ENCODE measurements at places on chromosomes 16 and 17.

- DNase-seq: no peak
Measured at GRCh38 chr17:1532836-1533602, 16.6 kb upstream of the INPP5K start.

- DNase-seq: no peak
Measured at GRCh38 chr16:27576729-27577128, 26.8 kb downstream of the KATNIP start.

GRCh38 chr16:31532896-31533295 lies 5.2 kb downstream of the AHSP start:
- DNase-seq: no peak

- DNase-seq: no peak
Measured at GRCh38 chr16:10130538-10130937, 51.7 kb downstream of the GRIN2A start.

DNA sequence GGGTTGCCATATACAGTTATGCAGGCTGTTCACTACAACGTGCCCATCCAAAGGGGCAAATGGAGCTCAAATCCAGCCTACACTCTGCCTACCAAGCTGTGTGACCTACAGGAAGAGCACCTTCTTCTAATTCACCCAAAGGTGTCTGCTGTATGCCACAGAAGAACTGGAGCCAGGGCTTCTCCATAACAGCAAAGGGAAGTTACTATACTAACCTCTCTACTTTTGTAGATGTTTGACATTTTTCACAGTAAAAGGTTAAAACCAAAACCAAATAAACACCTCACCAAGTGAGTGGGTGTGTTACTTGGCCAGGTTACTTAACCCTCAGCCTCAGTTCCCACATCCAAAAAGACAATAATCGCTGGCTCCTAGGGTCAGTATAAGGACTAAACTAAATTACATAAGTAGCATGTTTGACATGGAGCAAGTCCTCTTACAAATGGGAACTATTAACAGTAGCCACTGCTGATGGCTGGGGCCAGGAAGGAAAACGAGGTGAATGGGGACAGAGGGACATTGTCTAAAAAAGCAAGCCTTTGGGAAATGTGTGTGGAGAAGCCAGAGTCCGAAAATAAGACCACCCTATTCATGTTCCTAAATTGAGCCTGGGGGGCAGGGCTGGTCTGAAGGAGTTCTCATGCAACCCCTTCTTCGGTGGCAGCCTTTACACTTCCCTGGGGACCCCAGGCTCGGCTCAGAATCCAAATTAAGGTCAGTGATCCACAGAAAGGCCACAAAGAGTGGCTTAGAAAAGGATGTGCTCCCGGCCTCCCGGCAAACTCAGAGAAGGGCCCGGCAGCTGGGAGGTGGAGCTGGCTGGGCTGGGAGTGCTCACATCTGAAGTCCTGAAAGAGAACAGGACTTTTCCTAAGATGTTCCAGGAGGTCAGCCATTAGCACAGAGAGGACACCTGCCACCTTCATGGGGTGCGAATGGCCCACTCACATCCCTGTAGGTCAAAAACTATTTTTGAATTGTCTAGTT lies 13.5 kb downstream of the CUEDC1 start:
- DNase-seq: no peak

DNA sequence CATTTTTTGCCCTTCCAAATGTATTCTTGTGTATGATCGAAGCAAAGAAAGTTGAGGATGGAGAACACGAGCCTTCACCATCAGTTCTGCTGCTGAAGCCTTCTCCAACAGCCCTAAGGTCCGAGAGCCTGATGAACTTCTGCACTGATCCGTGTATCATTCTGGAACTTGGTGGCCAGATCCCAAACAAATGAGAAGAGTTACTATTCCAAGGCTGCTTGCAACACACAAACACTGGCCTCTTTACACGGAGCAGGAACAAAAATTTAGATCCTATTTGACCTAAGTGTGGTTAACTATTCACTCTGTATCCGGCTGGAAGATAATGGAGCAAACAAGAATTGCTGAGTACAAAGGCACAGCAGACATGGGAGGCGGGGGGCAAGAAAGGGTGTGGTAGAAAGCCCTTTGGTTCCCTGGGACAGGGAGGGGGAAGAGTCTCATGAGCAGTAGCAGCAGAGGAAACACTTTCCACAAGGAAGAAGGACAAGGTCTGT lies 282.9 kb downstream of the SOX9 start:
- DNase-seq: no peak

DNA sequence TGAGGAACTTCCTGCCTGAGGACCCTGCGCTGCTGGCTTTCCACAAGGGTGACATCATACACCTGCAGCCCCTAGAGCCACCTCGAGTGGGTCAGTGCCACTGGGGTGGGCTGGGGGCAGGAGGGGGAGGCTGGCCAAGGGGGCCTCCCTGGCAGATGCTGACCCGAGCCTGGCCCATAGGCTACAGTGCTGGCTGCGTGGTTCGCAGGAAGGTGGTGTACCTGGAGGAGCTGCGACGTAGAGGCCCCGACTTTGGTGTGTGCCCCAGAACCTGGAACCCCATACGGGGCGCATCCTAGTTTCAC lies 26.7 kb upstream of the ALKBH5 start:
- no peak for DNase-seq

- DNase-seq: no peak
Measured at GRCh38 chr17:76171706-76172105, 30.7 kb upstream of the FOXJ1 start.

DNA sequence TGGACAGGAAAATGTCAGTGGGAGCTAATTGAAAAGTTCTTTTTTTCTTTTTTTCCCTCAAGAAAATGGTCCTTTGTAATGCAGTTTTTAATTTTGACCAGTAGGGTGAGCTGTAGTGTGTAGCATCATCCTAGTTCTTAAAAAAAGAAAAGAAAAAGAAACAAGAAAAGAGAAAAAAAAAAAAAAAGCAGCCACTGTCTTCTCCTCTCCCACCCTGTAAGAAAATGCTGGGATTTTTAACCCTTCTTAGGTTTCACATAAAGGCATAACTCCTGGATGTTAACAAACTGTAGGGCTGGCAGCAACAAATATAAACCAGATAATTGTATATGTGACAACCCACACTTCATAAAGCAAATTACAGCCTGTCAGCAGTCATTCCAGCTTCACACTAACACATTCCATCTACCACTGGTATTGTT lies 78.1 kb downstream of the SKAP1 start:
- DNase-seq: no peak

DNA sequence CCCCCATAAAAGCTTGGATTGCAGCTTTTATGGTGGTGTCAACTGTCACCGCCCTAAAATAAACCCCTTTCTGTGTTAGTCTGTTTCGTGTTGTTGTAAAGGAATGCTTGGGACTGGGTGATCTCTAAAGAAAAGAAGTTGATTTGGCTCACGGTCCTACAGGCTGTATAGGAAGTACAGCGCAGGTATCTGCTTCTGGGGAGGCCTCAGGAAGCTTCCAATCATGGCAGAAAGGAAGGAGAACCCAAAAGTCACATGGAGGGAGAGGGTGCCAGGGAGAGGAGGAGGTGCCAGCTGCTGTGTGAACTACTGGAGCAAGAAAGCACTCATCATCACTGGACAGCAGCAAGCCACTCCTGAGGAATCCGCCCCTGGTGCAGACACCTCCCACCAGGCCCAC lies 5.9 kb upstream of the CACNA1H start:
- DNase-seq: no peak

- DNase-seq: no peak
Measured at GRCh38 chr17:69597898-69598692, 183.6 kb downstream of the MAP2K6 start.

- DNase-seq: no peak
Measured at GRCh38 chr16:88651276-88651988, 579 bp upstream of the CYBA start.

- no peak for DNase-seq
Measured at GRCh38 chr16:9969580-9969979, 212.6 kb downstream of the GRIN2A start.

DNA sequence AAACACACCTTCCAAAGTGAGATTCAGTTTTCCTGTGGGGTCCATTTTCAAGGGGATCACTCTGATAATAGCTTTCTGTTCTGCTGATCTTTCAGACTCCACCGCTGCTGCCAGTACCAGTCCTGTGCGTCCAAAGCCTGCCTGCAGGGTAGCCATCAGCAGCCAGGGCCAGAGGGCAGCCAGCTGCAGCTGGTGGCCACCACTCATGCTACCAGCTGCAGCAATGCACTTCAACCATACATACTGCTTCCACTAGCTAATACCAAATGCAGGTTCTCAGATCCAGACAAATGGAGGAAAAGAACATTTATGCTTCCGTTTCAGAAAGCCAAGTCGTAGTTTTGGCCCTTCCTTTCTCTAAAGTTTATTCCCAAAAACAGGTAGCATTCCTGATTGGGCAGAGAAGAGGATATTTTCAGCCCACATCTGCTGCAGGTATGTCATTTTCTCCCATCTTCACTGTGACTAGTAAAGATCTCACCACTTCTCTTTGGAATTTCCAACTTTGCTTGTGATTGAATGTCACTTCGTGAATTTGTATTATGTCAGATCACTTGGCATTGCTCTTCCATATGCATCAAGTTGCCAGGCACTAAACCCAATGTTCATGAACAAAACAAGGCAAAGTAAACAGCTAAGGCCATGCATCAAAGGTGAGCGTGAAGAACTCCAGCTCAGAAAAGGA lies 1.8 kb downstream of the RNF43 start:
- DNase-seq: no peak

GRCh38 chr17:50767030-50767429 lies 288 bp downstream of the ANKRD40CL start:
- no peak for DNase-seq

GRCh38 chr16:1300664-1301476 lies 8.6 kb upstream of the UBE2I start:
- DNase-seq: peak; percentile 74

- DNase-seq: no peak
Measured at GRCh38 chr16:6708576-6709215, 623.9 kb upstream of the RBFOX1 start.

DNA sequence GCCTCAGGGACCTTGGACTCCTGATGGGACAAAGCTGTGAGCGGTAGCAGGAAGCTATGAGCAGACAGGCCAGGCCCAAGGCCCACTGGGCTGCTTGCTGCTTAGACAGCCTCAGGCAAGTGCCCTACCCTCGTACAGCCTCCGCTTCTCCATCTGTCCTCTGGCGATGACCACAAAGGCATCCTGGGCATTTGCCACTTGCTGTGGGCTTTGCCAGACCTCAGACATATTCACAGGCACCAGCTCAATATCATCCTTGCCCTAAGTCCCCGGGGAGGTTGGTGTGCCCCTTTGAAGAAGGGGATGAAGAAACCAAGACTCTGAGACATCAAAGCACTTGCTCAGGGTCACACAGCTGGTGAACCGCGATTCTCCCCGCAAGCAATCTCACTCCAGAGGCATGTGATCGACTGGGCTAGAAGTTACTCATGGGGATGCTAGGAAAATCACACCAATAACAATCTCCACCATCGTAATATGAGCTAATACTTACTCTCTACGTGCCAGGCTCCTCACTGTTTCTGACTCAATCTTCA lies 21.7 kb downstream of the PPL start:
- no peak for DNase-seq

GRCh38 chr16:72988569-72988968 lies 59.4 kb downstream of the ZFHX3 start:
- DNase-seq: no peak

- no peak for DNase-seq
Measured at GRCh38 chr16:81478876-81479511, 34.4 kb downstream of the CMIP start.

- no peak for DNase-seq
Measured at GRCh38 chr17:40602445-40603443, 37.5 kb upstream of the CCR7 start.

DNA sequence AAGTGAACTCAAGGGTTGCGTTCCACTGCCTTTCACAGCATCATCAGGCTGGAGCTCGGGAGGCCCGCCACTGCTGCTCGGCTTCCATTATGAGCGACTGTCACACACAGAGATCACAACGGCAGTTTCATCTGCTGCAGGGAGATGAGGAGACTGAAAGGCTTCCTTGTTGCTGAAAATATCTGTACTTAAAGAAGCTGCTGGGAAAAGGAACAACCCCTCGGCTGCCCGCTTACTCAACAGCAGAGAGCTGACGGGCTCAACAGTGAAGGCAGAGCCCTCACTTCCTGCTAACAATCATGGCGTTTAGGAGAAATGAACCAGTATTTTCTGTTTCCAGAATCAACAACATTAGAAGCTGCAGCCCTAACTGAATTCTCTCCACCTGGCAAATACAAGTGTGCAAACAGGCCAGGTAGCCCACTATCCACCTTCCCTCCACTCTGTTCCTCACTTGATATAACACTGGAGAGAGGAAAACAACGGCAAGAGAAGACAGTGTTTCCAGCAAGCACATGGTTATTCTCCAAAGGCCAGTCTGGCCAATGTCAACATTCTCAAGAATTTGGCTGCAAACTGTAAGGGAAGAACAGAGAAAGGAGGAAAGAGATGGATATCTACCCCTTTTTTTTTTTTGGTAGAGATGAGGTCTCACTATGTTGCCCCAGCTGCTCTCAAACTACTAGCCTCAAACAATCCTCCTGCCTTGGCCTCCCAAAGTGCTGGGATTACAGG lies 33.7 kb downstream of the MBTPS1 start:
- no peak for DNase-seq

- DNase-seq: no peak
Measured at GRCh38 chr16:12600536-12601256, 203.0 kb downstream of the CPPED1 start.

DNA sequence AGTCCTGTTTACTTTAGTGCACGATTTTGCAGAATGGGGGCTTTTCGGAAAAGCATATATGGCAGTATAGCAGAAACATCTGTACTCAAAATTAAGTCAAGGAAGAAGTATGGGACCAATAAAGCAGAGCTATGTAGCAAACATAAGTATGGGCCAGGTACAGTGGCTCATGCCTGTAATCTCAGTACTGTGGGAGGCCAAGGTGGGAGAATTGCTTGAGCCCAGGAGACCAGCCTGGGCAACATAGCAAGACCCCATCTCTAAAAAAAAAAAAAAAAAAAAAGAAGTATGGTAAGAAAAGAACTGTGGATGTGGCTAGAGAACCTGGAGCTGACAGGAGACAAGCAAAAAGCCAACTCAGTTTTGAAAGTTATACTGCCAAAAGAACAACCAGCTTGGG lies 36.1 kb downstream of the ZNF652 start:
- DNase-seq: no peak

DNA sequence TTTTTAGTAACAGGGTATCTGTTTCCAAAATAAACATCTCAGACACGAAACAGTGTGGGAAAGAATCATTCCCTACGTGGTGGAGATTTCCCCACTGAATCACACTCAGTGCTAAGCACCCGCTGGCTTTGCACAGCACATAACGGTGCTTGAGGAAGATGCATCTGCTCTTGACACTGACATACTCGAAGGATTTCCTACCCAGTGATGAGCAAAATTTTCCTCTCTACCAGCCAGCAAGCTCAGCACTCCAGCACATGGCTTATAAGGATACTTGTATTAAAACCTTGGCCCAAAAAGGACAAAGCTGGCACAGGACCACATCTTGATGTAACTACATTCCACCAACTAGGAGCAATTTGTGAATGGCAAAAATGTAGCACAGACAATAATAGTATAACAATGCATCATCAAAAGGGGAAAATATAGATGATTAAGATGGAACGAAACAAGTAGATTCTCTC lies 59.0 kb downstream of the ANKFY1 start:
- DNase-seq: peak; percentile 69

DNA sequence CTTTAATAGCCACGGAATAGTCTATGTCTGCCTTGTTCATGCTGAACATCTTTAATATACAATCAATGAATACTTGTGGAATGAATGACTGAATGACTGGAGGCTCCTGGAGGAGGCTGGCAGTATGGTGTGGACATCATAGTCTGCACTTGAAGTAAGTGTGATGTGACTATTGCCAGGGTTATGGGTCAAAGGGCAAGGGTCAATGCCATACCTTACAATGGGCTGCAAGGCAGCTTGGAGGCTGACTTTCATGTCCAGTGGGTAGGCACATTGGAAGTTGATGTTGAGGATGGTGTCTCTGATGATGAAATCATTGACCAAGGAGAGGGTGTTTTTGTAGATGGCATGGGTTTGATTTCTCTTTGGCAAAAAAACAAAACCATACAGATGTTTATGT lies 7.9 kb downstream of the GP2 start:
- DNase-seq: no peak

All from sciatic nerve (tissue), 2 donors.